Activated CD8-positive, alpha-beta memory T cell treated with anti-CD3 and anti-CD28 coated beads for 24 hours (primary cell): ENCODE measurements at places on chromosomes 5 and 9.

DNA sequence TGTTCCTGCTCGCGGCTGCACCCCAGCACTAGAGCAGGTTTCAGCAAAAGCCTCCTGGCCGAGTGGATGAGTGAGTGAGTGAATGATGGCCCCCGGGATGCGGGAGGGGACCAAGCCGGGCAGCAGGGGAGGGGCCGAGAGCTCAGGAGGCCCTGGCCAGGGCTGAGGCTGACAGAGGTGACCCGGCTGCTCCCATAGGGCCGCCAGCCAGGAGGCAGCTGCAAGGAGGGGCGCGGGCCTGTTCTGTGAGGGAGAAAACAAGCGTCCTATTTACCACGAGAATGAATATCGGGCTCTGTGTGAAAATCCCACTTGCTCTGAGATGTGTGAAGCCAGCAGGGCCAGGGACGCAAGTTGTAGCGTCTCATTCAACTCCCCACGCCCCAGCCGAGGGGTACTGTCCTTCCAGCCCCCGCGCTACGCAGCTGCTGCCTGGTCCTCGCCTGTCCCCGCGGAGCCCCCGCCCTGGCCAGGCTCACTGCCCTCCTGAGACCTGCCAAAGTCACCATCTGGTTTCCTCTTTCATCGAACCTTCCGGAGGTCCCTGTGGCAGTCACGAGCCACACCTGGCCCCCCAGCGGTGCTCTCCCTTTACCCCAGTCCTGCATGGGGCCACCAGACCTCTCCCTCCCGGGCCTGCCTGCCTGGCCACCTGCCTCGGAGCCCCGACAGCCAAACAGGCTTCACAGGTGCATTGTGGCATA, 38.8 kb downstream of the RASGEF1C start:
- no peak for DNase-seq

DNA sequence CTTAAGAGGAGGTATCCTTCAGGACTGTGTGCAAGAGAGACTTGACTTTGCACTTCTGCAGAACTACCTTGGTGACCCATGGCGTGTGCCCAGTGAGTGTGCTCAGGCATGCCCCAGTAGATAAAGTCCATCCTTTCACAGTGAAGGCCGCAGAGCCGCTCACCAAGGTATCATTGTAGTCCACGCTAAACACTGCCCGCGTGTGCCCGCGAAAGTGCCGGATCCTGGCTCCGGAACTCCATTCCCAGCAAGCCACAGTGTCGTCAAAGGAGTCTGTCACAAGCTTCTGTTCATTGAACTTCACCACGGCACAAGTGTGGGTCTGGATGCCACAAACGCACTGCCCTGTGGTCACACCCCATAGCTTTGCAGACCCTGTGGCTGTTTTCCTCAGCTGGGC, 3.3 kb upstream of the GRM6 start:
- no peak for DNase-seq

DNA sequence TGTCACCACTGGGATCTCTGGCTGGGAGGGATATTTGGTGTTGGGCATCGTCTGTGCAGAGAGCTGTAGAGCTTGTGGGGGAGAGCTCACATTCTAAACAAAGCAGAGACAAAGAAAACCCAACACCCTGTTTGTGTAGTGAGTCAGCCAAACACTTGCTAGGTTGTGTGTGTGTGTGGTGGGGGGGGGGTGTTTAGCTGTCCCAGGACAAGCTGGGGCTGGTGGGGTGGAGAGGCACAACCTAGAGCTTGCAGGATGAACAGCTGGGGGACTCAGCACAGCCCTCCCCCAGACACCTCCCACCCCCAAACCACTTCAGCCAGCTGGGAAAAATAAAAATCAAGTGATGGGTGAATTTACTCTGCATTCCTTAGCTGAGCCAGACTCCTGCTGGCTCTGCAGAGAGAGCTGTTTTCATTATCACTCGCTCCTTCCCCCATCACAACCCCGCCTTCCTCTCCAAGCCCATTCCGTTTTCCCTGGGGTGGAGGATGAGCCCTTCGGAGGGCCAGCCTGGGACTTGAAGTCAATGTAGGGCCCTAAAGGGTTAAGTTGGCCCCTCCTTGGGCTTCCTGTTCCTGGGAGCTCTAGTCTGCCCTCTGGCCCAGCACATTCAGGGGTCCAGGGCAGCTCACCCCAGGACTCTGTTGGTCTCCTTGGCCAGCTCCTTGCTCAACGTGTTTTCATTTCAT, 2.6 kb downstream of the OLFML2A start:
- DNase-seq: peak; percentile 13

- DNase-seq: no peak
Observed at GRCh38 chr9:121388140-121388905, 18.3 kb upstream of the STOM start.

GRCh38 chr5:95782181-95782580, 40.3 kb downstream of the GLRX start:
- no peak for DNase-seq

- DNase-seq: no peak
Observed at GRCh38 chr5:33657804-33658440, 217.2 kb downstream of the TARS1 start.

DNA sequence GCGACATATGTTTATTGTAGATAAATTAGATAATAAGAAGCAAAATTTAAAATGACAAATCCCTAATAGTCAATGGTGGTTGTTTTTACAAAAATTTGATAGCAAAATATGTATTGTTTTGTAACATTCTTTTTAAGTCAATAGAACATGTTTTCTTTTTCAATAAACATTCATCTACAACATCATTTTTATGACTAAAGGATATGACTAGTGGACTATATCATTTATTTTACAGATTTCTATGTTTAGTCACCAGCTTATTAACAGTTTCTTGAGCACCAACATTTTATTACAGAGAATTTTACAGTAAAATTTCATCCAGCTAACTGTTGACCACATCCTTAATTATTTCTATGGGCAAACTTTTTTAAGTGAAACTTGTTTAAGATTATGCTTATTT, 114.7 kb upstream of the IL7R start:
- no peak for DNase-seq

DNA sequence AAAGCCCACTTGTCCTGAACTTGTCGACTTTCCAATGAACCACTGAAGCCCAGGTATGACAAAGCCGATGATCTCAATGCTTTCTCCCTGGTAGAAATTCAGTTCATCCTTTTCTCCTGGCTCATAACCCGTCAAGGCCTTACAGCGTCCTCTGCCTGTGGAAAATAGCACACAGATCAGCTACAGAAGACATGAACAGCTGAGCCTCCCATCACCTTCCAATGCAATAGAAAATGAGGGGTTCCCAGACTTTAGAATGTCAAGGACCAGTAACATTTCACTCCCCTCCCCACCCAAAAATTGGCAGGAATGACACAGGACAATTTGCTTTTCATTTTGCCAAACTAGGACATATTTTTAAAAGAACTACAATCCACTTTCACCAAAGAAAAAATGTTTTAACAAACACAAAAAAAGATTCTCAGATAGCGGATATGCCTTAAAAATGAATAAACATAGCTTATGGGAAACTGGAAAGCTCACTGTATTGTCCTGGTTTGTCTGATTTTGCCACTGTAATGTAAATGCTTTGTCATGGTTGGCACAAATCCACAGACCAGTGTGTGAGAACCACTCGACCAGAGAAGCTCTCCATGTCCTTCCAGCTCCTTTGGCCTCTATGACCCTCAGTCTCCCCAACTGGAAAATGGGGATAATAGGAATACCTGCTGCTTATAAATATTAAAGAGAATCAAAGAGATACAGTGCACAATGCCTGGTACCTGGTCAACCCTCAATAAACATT, 24.4 kb downstream of the SH3TC2 start:
- no peak for DNase-seq
